ENCODE measurements at places on chromosomes 2 and 18. TPM values are rescaled to one million over a fixed set of nuclear protein-coding genes. Genes with fewer than 3 reads are reported as not detected.

The KCNG2 gene
- total RNA-seq = not detected

The ITGA4 gene
- total RNA-seq = 5.4 TPM

The PRPF40A gene
- total RNA-seq = 188 TPM

The GGCX gene
- total RNA-seq = 43.5 TPM

The STK17B gene
- 12.4 TPM for total RNA-seq

The BOLA3 gene
- total RNA-seq = 25.5 TPM

The RBMS1 gene
- total RNA-seq = 98.6 TPM

The PFN4 gene
- not detected for total RNA-seq

The LBX2 gene
- total RNA-seq = 3.8 TPM

The LAMA1 gene
- 0.33 TPM for total RNA-seq

The CYP27C1 gene
- not detected for total RNA-seq

The REG3G gene
- not detected for total RNA-seq

The RFTN2 gene
- 5.9 TPM for total RNA-seq

The GBX2 gene
- total RNA-seq = 2.6 TPM

The GPN1 gene
- 40.5 TPM for total RNA-seq

The ZNF521 gene
- total RNA-seq = 324 TPM

The BBS5 gene
- 2.6 TPM for total RNA-seq

The KATNAL2 gene
- 0.98 TPM for total RNA-seq

The COQ10B gene
- total RNA-seq = 25.8 TPM

The G6PC2 gene
- not detected for total RNA-seq

The CCDC74B gene
- 2.9 TPM for total RNA-seq

The TSPYL6 gene
- 0.10 TPM for total RNA-seq

The HAAO gene
- total RNA-seq = not detected

The GPR155 gene
- total RNA-seq = 1.4 TPM

The KCNK3 gene
- total RNA-seq = not detected

The IGFBP5 gene
- total RNA-seq = 0.65 TPM

The CAPN10 gene
- total RNA-seq = 27.4 TPM

The KCNJ13 gene
- total RNA-seq = not detected

The GPBAR1 gene
- 0.10 TPM for total RNA-seq

All from vein endothelial cell (primary cell).